ENCODE measurements at places on chromosomes 4 and X.

DNA sequence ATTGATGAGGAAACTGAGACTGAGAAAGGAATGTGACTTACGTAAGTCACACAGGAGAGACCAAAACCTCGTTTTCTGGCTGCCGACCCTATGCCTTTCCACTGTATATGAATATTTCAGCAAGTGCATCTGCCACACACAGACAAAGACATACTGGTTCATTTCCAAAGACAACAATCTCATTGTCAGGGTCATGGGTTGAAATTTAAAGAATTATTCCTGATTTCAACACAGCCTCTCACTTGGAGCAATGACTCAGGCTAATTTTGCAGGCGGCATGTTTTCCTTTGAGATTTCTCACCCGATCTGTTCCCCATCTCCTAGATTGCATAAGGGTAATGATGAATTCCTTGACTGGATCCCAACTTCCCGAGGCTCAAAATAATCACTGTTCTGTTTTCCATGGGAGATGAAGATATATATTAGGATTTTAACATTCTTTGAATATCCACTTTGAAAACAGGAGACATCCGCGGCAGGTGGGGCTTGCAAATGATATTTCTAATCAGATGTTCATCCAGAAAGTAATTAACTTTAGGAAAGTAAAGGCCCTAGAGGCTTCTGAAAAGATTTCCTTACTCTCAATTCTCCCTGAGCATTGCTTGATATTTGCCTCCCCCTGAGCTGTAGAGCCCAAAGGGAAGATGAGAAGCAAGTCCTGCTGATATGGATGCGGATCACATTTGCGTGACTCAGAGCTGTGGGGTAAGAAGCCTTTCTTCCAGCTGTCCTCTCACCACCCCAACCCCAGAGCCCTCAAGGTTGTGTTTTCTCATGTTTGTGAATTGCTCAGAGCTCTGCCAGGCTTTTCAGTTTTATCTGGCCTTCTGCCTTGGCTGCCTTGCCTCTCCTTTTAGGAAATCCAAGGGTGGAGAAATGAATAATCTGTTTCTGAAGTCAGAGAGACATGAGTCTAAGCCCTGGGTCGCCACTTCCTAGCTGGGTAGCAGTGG is 361.1 kb upstream of the BOD1L1 start:
- no peak for DNase-seq

DNA sequence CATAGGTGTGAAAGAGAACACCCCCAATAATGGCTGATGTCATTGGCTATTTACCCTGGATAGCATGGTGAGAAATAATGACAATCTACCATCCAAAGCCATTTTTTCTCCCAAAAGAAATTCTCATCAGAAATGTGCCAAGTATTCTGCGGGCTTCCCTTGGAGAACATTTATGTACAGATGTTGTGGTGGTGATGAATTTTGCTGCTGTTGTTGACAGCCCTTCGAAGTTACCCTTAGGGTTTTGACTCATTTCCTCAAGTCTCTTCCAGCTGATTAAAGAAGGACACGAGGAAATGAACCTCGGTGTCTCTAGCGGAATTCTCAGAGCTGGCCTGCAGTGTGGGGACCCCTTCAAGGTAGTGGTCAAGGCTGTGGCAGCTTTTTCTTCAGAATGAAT is 3.4 kb downstream of the KIT start:
- no peak for DNase-seq

DNA sequence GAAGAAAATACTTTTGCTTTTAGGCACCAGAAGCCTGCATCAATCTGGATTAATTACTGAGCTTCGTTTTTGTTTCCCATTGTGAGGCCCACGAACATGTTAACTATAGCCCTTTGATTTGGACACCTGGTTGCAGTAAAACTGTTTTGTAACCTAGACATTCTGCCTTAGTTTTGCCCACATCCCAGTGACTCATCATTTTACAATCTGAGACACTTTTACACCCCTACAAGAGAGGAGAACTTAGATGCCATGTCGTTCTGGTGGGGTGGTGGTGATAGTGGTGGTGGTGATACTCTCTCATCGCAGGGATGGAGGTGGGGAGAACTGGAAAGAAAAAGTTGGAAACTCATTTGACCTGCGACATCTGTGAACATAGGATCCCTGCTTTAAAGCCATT is 1257.2 kb downstream of the ADGRL3 start:
- DNase-seq: no peak

- DNase-seq: no peak
These were observed 100.3 kb upstream of the GUCY1A1 start for GRCh38 chr4:155566354-155566753.

DNA sequence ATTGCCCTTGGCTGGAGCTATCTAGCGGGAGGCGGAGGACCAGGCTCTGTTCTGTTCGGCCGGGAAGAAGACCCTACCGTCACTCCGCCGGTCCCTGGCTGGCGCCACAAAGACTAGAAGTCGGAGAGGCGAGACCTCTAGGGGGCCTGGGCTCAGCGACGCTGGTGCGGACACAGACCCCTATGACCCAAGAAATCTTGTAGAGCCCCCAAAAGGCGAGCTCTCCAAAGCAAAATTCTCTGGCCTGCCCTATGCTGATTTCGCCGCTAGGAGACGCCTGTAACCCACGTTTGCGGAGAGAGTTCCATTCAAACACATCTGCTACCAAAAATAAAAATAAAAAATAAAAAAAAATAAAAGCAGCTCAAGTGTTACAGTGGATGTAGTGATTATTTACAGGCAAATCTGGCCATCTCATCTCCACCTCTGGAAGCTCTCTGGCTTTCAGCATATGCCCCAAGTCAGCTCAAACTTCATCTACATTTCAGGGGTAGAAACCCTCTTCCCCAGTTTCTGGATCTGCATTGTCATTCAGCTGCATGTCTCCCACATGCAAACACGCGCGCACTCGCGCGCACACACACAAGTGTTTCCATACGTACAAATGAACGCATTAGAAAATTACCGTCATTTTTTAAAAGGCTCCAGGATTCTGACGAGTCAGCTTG is 2.4 kb upstream of the PCDH10 start:
- DNase-seq: peak; percentile 38

- DNase-seq: no peak
These were observed 302.0 kb downstream of the SPRY1 start for GRCh38 chr4:123698556-123698955.

GRCh38 chrX:108468486-108468885 is 28.8 kb downstream of the COL4A5 start:
- no peak for DNase-seq

DNA sequence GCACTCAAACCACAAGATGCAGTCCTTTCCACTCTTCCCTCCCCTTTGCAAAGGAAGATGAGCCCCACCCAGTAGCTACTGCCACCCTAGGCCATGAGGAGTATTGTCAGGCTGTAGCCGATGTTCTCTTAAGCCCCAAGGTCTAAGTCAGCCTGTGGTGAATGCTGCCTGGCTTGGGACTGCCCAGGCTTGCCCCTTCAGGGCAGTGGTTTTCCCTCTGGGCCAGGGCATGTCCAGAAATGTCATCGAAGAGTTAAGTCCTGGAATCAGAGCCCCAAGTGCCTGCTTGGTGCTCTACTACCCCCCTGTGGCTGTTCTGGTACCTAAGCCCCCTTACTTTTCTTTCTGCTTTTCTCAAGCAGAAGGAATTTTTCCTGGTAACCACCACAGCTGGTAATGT is 11.8 kb upstream of the PGK1 start:
- peak; percentile 7 for DNase-seq

GRCh38 chrX:63128509-63128908 is 222.6 kb downstream of the SPIN4 start:
- DNase-seq: peak; percentile 24

DNA sequence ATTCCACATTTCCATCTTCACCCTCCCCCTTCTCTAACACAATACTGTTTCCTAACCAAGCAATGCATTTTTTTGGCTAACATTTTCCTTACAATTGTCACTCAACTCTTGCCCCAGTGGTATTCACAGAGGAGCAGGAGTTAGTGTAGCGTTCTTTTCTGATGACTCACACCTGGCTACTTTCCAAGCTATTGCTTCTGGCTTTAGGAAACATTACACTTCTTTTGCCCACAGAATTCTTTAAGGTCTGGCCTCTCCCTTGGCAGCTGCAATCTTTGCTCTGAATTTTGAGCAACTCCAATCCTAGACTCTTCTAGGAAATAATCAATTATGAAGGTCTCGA is 27.5 kb upstream of the PDGFC start:
- no peak for DNase-seq

- DNase-seq: no peak
These were observed 72.4 kb upstream of the LONRF3 start for GRCh38 chrX:118901991-118902390.

DNA sequence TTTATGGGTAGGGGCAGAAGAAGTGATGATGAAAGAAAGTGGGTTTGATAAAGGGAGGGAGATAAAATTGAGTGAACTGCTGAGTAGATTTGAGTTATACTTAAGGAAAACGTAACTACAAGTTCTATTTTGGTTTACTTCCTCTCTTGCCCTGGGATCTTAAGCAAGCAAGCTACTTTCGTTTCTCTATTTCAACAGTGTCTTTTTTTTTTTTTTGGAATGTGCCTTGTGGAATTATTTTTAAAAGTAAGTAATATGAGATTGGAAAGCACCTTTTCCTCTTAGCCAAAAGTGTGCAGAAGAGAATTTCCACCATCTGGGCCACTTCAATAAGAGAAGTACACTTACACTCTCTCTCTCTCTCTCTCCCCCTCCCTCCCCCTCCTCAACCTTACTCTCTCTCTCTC is 16.0 kb upstream of the C4orf36 start:
- no peak for DNase-seq

- no peak for DNase-seq
These were observed 170.3 kb upstream of the MAMLD1 start for GRCh38 chrX:150192816-150193215.

GRCh38 chr4:108466936-108467902 is 153.2 kb upstream of the RPL34 start:
- peak; percentile 28 for DNase-seq

DNA sequence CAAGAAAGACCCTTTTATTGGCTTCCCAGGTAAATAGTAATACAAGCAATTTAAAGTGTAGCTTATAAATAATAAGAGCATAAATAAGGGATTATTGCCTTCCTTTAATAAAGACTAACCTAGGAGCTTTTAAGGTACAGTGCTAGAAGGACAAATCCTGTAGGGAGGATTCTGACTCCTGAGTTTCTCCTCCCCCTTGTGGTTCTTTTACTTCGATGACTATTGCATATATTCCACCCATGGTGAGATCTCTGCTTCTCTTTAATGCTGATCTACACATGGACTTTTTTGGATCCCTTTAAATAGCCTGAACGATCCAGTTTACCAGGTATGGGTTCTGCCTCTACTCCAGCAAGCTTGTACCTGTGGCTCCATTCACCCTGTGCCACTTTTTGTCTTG is 2.5 kb downstream of the GALNT7 start:
- DNase-seq: no peak

GRCh38 chr4:108365551-108365950 is 196.8 kb upstream of the LEF1 start:
- DNase-seq: no peak

DNA sequence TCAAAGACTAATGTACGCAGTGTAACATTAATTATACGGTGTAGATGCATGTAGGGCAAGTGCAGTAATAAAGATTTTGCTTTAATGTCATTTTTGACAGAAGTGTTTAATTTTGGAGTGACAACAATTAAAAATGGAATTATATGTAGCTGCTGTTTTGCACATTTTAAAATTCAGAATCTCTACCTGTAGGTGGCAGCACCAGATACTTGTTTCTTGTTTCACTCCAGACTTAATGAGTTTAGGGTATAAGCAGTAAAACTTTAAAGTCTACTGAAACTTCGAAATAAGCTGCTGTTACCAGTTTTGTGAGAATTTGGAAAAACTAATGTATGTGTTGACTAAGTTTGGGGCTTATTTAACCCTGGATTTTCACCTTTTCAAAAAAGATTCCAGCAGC is 144.9 kb downstream of the POLA1 start:
- no peak for DNase-seq

GRCh38 chr4:95546866-95547714 is 1.7 kb downstream of the UNC5C start:
- no peak for DNase-seq

DNA sequence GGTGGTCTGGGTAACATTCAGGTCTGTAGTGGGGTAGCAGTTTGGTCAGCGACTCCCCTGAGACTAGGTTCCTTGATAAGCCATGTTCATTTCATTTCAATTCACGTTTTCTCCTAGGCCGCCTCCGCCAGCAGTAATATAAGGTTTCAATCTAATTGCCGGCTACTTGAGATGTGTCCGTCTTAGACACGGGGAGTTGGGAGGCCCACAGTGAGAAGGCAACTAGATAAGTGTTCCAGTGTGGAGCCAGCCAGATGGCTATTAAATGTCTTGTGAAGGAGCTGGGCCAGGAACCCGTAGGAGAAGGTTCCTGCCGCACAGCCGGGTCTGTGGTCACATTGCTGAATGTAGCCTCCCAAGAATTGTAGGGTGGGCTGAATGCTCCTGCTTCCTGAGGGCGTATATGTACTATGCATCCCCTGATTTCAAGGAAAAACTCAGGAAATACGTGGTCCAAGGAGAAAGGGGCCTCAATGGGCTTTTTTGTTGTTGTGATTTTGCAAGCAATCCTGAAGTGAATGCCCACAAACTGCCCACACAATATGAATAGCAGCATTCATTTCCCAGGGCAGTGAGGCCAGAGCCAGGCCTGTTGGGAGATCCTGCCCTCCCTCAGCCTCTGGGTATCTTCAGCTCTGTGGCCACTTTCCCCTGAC is 220.6 kb upstream of the RPL34 start:
- DNase-seq: no peak

DNA sequence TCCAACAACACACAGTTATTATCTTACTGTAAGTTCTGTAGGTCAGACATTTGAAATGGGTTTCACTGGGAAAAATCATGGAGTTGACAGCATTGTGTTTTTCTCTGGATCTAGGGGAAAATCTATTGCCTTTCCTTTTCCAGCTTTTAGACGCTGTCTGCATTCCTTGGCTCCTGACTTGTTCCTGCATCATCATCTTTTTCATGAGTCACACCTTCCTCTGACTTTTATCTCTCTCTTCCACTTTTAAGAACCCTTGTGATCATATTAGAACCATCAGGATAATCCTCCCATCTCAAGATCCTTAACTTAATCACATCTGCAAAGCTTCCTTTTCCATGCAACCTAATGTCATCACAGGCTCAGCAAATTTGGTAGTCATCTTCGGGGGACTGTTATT is 1454.8 kb downstream of the RPA4 start:
- DNase-seq: no peak

DNA sequence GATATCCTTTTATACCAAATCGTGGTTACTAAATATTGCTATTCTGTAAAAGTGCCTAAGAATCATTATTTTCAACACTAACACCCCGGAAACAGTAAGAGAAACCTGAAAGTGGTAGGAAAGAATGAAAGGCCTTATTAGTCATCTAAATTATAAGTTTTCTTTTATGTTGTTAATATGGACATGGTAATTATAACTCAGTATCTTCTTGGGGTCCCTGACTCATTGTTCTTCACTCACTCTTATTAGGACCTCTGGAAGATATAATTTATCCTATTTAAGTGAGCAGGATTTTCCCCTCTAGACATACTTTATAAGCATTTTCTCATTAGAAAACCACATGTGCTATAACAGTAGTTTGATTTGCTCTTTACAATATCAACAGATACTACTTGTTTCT is 51.0 kb downstream of the SMARCA5 start:
- no peak for DNase-seq

- no peak for DNase-seq
These were observed 620.7 kb downstream of the RPA4 start for GRCh38 chrX:97504431-97504830.

- no peak for DNase-seq
These were observed 45.8 kb upstream of the PITX2 start for GRCh38 chr4:110668463-110669235.

Measured in activated CD4-positive, alpha-beta T cell treated with anti-CD3 and anti-CD28 coated beads for 48 hours (primary cell).